ENCODE measurements at places on chromosomes 2 and 18.

DNA sequence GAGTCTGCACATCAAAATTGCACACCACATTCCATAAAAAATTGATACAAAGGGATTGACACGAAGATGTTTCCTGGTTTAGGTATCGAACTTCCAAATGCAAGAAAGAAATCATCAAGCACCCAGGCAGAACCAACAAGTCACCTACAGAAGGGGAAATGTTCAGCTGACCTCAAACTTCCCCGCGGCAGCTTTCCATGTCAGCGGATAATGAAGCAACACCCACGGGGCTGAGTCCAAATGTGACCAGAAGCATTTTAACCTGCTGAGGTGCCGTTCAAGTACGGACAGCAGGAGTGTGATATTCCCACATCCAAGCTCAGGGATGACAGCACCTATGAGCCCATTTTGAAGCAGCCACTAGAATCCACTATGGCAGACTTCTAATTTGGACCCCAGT lies 124.9 kb downstream of the GALNT14 start:
- no peak for DNase-seq

DNA sequence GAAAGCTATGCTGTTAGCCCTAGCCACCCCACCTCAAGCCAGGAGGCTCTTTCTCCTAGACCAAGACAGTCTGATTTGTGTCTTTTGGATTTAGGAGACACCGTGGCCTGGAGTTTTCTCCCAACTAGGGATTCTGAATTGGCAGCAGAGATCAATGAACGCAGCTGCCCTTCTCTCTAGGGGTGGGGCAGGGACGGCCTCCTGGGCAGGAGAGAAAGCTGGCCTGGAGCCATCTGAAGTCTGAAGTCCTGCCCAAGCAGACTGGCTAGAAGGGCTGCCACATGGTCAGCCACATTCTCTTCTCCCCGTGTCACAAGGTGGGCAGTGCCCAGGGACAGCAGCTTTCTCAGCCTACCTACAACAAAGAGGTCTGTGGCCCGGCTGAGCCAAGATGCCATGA lies 45.1 kb downstream of the PIEZO2 start:
- no peak for DNase-seq

DNA sequence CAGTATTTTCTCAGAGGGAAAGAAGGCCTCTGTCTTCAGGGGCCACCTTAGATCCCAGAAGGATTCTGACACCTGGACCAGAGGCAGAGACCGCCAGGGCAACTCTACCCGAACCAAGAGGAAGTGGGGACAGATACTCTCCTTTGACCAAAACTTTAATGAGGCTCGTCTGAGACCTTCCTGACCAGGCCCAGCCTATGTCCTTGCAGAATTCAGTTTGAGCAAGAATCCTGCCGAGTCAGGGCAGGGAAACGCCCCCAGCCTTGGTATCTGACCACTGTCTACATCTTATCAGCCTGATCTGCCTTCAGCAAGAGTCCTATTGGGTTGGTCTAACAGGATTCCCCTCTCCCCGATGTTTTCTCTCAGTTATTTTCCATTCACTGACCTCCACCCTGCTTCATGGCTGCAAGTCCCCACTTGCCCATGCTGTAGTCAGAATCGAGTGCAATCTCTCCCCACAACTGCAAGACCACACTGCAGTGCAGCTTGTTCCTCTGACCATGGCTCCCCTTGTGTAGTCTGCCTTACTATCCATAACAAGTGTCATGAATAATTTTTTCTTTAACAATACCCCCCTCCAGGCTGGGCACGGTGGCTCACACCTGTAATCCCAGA lies 95.0 kb downstream of the MSH2 start:
- DNase-seq, result no peak

DNA sequence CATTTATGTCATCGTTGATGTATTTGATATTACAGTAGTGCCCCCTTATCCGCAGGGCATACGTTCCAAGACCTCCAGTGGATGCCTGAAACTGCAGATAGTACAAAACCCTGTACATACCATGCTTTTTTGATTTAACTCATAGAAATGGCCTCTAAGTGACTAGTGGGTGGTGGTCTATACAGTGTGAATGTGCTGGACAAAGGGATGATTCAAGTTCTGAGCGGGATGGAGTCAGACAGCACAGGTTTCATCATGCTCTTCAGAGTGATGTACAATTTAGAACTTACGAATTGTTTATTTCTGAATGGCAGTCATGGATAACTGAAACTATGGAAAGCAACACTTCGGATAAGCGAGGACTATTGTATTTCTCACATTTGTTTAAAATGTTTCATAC lies 473.1 kb upstream of the FANCL start:
- no peak for DNase-seq

GRCh38 chr2:217064234-217065011 lies 204.6 kb upstream of the TNP1 start:
- DNase-seq, result peak; percentile 37

DNA sequence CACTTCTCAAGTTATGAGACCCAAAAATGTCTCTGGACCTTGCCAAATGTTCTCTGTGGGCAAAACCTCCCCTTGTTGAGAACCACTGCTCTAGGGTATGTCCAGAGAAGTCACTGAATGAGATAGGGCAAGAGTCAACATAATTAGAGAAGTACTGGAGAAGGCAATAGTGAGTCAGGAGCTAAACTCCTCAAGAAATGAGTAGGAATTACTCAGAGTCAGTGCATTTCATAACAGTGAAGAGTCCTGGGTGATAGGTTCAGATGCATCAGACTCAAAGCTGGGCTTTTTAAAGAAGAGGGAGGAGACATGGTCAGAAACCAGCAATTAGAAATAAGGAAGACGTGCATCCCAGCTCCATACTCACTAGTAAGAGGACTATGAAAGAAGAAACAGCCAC lies 38.6 kb upstream of the IHH start:
- DNase-seq, result no peak

DNA sequence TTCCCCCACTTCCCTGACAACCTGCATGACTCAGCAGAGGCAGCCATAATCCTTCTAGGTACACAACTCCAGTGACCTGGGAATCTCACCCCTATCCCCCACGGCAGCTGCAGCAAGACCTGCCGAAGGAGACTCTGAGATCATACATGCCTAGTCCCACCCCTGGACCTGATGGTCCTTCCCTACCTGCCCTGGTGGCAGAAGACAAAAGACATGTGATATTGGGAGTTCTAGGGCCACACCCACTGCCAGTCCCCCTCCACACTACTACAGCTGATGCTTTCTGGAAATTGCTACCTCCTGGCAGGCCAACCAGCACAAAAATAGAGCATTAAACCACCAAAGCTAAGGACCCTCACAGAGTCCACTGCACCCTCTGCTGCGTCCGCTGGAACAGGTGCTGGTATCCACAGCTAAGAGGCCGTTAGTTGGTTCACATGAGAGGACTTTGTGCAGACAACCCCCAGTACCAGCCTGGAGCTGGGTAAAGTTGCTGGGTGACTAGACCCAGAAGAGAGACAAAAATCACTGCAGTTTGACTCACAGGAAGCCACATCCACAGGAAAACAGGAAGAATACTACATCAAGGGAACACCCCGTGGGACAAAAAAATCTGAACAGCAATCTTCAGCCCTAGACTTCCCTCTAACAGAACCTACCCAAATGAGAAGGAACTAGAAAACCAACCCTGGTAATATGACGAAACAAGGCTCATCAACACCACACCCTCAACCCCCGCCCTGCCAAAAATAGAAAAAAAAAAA lies 12.5 kb downstream of the MARCO start:
- DNase-seq, result no peak

GRCh38 chr2:196601430-196602306 lies 37.8 kb upstream of the CCDC150 start:
- peak; percentile 44 for DNase-seq

GRCh38 chr2:5913711-5914395 lies 221.7 kb downstream of the SOX11 start:
- no peak for DNase-seq

DNA sequence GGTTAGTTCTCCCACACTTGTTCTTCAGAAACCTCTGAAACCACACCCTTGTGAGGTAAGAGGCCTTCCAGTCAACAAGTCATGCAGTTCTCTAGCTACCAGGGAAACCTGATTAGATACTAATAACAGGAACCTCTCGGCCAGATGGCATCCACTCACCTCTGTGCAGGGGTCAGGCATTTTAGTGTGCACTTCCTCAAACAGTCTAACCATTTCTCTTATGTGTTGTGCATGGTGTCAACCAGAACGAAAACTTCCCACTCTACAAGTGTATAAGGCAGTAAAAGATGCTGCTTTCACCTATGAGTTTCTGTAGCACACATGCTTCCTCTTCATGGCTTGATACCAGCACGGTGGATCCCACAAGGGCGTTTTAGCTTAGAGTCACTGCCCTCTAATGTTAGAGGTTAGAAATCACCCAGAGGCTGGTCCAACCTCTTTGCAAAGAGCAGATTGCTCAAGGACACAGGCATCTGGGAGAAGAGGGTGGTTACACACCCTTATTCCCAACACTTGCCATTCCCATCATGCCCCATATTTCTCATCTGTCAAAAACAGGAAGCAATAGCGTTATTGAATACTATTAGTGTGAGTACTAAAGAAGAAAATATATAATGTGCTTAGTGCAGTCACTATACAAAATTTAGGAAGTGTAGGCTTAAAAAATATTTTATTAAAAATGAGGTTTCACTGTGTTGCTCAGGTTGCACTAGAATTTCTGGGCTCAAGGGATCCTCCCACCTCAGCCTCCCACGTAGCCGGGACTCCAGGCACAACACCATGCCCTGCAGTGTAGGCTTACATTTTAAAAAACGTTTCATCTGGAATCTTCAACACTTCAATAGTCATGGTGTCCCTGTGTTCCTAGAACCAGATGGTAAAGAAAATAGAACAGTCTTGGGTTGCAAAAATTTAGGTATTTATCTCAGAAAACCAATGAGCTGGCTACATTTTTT lies 34.5 kb upstream of the RAB31 start:
- peak; percentile 79 for DNase-seq

DNA sequence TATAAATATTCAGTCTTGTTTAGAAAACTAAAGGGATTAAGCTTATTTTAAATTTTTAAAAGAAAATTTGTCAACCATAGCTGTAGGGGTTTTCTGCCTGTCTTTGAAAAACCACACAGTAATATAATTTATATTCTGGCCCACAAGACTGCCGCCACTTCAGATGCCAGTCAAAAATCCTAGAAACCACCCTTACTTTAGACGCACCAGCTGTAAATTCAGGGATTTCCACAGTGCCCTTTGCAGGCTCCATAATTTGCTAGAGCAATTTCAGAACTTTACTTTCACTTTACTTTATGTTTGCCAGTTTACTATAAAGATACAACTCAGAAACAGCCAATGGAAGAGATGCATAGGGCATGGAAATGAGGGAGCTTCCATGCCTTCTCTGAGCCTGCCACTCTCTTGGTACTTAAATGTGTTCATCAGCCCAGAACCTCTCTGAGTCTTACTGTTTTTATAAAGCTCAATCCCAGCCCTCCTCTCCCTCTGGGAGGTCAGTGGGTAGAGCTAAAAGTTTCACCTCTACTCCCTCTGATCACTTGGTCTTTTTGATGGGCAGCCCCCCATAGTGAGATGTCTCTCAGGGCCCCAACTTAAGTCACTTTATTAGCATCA lies 63.3 kb downstream of the KYNU start:
- no peak for DNase-seq
